ENCODE measurements at places on chromosomes 2 and 18. TPM values are rescaled to one million over a fixed set of nuclear protein-coding genes. Genes with fewer than 3 reads are reported as not detected.
A peak's percentile ranks its signal among the peaks of the same experiment; 100 is the strongest.

The ALK gene
- total RNA-seq: not detected

GRCh38 chr2:33166287-33166881, 219.6 kb downstream of the LTBP1 start:
- DNase-seq: no peak
- H3K4me3 ChIP-seq: no peak overlapping the region
- no peaks in the 10 kb centered on the region for H3K27me3 ChIP-seq
- no peaks in the 10 kb centered on the region for H3K36me3 ChIP-seq

DNA sequence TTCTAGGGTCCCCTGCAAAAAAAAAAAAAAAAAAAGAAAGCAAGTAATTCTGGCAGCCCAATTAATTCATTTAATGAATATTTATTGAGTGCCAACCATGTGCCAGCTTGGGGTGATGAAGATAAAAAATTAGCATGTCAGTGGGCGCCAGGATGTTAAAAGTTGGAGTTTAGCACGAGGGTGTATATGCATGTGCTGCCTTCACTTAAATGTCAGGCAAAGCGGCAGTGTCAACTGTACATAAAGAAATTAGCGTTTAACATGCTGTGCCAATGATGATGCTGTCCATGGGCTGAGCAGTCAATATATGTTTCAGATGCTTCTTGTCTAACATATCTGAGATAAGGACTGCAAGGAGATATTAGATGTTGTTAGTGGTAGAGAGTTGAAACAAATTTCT, 49.5 kb downstream of the ASAP2 start:
- no peak overlapping the region for H3K4me3 ChIP-seq
- no peak overlapping the region for H3K27ac ChIP-seq
- no peaks in the 10 kb centered on the region for H3K36me3 ChIP-seq

- DNase-seq: no peak
- H3K4me1 ChIP-seq: no peaks in the 10 kb centered on the region
- H3K36me3 ChIP-seq: no peaks in the 10 kb centered on the region
- no peaks in the 10 kb centered on the region for H3K27me3 ChIP-seq
Observed at GRCh38 chr2:46858702-46859090, 56.9 kb downstream of the MCFD2 start.

- no peak for DNase-seq
- H3K36me3 ChIP-seq: no peaks in the 10 kb centered on the region
- no peak overlapping the region for H3K4me3 ChIP-seq
- no peaks in the 10 kb centered on the region for H3K27me3 ChIP-seq
Observed at GRCh38 chr2:46774499-46775228, 140.9 kb downstream of the MCFD2 start.

The SIGLEC15 gene
- not detected for total RNA-seq

GRCh38 chr2:17543131-17543660, 2.7 kb downstream of the VSNL1 start:
- peaks cover 5% of the 10 kb centered on the region for H3K27me3 ChIP-seq
- H3K4me3 ChIP-seq: peak overlapping the region; percentile 77
- no peaks in the 10 kb centered on the region for H3K36me3 ChIP-seq
- peak; percentile 62 for DNase-seq
- peaks cover 65% of the 10 kb centered on the region for H3K4me1 ChIP-seq

The MSTN gene
- total RNA-seq: not detected

The UNC80 gene
- total RNA-seq: 0.93 TPM

DNA sequence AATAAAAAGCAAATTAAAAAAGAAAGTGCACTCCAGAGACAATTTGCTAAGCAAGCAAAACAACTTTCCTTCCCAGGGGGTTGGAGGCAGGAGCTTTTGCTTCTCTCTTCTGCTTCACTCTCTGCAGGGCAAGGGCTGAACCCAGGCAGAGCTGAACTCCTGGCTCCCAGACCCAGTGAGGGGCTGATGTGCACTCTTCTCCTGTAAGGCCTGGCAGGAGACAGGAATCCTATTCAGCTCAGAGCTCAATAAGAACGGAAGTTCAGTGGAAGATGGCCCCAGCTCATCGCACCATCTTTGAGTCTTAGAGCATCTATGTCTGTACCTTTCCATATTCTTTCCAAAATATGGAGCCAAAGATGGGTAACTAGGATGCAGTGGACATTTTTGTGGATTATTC, 29.1 kb downstream of the CIB4 start:
- no peak overlapping the region for H3K4me3 ChIP-seq
- H3K4me1 ChIP-seq: peaks cover 58% of the 10 kb centered on the region
- no peak for DNase-seq
- no peaks in the 10 kb centered on the region for H3K36me3 ChIP-seq
- H3K27ac ChIP-seq: no peak overlapping the region

GRCh38 chr18:44500808-44501610, 179.7 kb upstream of the SETBP1 start:
- no peaks in the 10 kb centered on the region for H3K27me3 ChIP-seq
- no peak for DNase-seq
- no peak overlapping the region for H3K4me3 ChIP-seq
- H3K36me3 ChIP-seq: no peaks in the 10 kb centered on the region
- H3K4me1 ChIP-seq: no peaks in the 10 kb centered on the region

The NCKAP1 gene
- 119 TPM for total RNA-seq

DNA sequence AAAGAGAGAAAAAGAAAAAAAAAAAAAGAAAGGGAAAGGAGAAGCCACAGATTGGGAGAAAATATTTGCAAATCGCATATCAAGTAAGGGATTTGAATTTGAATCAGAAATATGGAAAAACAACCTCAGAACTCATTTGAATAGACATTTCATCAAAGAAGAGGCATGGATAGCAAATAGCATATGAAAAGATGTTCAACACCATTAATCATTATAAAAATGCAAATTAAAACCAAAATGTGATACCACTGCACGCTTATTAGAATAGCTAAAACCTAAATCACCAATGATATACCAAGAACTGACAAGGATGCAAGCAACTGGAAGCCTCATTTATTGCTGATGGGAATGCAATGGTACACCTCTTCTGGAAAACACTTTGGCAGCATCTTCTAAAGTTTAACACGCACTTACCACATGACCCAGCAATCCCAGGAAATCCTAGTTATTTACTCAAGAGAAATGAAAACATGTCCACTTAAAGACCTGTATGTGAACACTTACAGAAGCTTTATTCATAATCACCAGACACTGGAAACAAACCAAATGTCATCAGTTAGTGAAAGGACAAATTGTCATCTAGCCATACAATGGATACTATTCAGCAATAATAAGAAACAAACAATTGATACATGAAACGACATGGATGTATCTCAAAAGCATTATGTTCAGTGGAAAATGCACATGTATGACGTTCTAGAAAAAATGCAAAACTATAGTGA, 10.3 kb downstream of the DNER start:
- H3K27ac ChIP-seq: no peak overlapping the region
- H3K4me3 ChIP-seq: no peak overlapping the region
- H3K36me3 ChIP-seq: no peaks in the 10 kb centered on the region

The GPR75 gene
- total RNA-seq: 1.1 TPM

DNA sequence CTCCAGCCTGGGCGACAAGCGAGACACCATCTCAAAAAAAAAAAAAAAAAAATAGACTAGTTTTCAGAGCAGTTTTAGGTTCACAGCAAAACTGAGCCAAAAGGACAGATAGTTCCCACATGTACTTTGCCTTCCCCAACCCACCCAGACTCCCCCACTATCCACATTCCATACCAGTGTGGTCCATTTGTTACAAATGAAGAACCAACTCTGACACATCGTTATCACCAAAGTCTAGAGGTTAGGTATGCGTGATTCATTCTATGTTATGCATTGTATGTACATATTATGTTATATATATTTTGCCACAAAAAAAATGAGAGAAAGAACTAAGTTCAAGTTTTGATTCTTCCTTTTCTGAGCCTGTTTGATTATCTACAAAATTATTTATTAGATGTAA, 3.5 kb downstream of the DUSP11 start:
- no peaks in the 10 kb centered on the region for H3K27me3 ChIP-seq
- H3K27ac ChIP-seq: no peak overlapping the region
- DNase-seq: no peak

DNA sequence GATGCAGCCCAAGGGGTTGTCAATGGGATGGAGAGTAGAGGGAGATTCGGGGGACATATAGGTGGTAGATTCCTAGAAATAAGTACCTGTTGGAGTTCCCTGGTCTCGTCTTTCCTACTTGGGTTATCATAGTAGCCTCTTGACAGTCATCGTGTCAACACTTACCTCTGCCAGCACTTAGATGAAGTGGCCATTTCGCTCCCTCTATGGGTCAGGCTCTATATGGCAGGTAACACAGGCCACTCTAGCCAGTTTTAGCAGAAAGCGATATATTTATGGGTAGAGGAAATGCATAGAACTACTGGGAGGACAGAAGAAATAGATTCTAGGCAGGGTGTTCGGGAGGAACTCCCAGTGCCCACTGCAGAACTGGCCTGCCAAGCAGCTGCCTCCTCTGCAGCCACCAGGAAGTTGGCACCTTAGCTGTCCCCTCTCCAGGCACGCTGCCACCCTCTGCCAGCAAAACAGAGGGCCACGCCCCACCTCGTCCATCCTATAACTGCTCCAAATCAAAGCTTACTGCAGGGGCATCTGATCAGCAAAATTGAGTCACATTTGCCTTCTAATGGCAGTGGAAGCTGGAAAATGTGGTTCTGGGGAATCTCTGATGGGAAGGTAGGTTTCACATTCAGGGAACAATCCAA, 181.3 kb downstream of the INSIG2 start:
- H3K4me3 ChIP-seq: no peak overlapping the region
- no peak overlapping the region for H3K27ac ChIP-seq
- no peaks in the 10 kb centered on the region for H3K4me1 ChIP-seq
- H3K27me3 ChIP-seq: no peaks in the 10 kb centered on the region

DNA sequence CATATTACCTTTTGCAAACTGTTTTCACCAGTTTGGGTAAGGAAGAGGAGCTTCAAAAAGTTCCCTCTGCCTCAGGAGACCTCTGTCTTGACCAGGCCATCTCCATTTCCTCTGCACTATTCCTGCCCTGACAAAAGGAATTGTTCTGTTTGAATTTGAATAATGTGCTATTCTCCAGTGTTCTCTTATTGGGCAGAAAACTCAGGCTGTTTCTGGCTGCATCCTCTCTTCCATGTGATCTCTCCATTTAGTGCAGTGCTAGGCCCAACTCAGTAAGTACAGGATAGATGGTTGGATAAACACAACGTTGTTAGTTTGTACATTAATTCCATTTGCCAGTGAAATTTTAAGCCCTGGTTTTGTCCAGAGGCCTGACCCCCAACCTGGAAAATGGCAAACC, 102.2 kb upstream of the CELF4 start:
- no peaks in the 10 kb centered on the region for H3K36me3 ChIP-seq
- no peaks in the 10 kb centered on the region for H3K27me3 ChIP-seq
- DNase-seq: no peak

- H3K27me3 ChIP-seq: peaks cover 47% of the 10 kb centered on the region
- no peak overlapping the region for H3K27ac ChIP-seq
- no peaks in the 10 kb centered on the region for H3K36me3 ChIP-seq
Observed at GRCh38 chr2:153477636-153478288, 800 bp downstream of the RPRM start.

The CCDC195 gene
- total RNA-seq: not detected

The CYRIA gene
- 1.0 TPM for total RNA-seq

- H3K36me3 ChIP-seq: peaks cover 4% of the 10 kb centered on the region
- no peak overlapping the region for H3K27ac ChIP-seq
- peaks cover 58% of the 10 kb centered on the region for H3K4me1 ChIP-seq
- DNase-seq: peak; percentile 26
- H3K4me3 ChIP-seq: no peak overlapping the region
- no peaks in the 10 kb centered on the region for H3K27me3 ChIP-seq
Observed at GRCh38 chr2:22690096-22690495, 694.9 kb upstream of the KLHL29 start.

GRCh38 chr2:64819774-64820688, 166.3 kb upstream of the SERTAD2 start:
- no peaks in the 10 kb centered on the region for H3K36me3 ChIP-seq
- no peak overlapping the region for H3K4me3 ChIP-seq
- DNase-seq: no peak

Data from neural progenitor cell (in vitro differentiated cells).